ENCODE measurements at places on chromosomes 7 and 10. TPM values are rescaled to one million over a fixed set of nuclear protein-coding genes. Genes with fewer than 3 reads are reported as not detected.

Gene NKX2-3
- polyA plus RNA-seq = not detected

Gene TUBB8
- 0.13 TPM for polyA plus RNA-seq

Gene VSIR
- 11.3 TPM for polyA plus RNA-seq

Gene GRID2IP
- polyA plus RNA-seq = 0.06 TPM

Gene SPDYE9
- polyA plus RNA-seq = not detected

Gene ADCY1
- polyA plus RNA-seq = 0.54 TPM

Gene H2BK1
- polyA plus RNA-seq = not detected

Gene TOMM7
- polyA plus RNA-seq = 546 TPM

- no peaks in the 10 kb centered on the region for H3K27me3 ChIP-seq
- H3K27ac ChIP-seq = peak overlapping the region; percentile 66
- H3K4me3 ChIP-seq = no peak overlapping the region
- no peak for DNase-seq
- H3K4me1 ChIP-seq = peaks cover 3% of the 10 kb centered on the region
Observed at GRCh38 chr7:72709909-72710308, 118.1 kb downstream of the TYW1B start.

DNA sequence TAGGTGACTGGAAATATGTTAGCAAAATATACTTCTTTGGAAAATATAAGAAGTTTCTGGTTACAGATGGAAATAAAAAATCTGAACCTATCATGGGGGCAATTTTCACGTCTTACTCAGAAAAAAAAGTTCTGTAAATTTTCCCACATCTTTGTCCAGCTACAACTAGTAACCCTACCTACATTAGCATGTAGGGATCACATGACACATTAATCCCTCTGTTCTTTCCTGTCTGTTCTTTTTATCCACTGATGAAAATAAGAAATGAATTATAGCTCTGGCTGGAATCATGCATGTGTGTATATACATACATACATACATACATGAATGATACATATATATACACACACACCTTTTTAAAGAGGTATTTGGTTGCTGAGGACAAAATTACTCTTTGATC, 3.6 kb upstream of the FAM53B start:
- peaks cover 14% of the 10 kb centered on the region for H3K36me3 ChIP-seq
- no peak overlapping the region for H3K27ac ChIP-seq
- H3K27me3 ChIP-seq = no peaks in the 10 kb centered on the region

GRCh38 chr10:129863201-129863663, 100.8 kb downstream of the EBF3 start:
- H3K4me3 ChIP-seq = no peak overlapping the region
- H3K4me1 ChIP-seq = peaks cover 9% of the 10 kb centered on the region
- H3K36me3 ChIP-seq = no peaks in the 10 kb centered on the region
- no peaks in the 10 kb centered on the region for H3K27me3 ChIP-seq
- H3K27ac ChIP-seq = no peak overlapping the region
- peak; percentile 62 for DNase-seq

DNA sequence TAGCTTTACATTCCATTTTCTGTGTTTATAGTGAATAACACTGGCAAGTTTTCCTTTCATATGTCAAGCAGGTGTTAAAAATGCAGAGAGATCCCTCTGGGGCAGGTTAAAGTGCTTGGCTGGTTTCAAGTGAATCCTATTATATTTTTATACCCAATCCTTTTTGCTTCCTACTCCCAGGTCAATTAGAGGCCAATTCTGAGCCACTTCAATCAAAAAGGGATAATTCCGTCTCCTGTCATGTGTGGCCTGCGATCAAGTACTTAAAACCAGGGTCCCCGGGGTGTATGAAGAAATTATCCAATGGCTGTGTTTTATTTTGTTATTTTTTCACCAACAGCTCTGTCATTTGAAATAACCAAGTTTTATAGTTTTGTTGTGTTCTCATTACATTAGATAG, 313.2 kb downstream of the PRPF18 start:
- no peak overlapping the region for H3K27ac ChIP-seq
- H3K27me3 ChIP-seq = no peaks in the 10 kb centered on the region
- DNase-seq = no peak

GRCh38 chr7:130134106-130134636, 63.8 kb downstream of the KLHDC10 start:
- no peak overlapping the region for H3K4me3 ChIP-seq
- no peaks in the 10 kb centered on the region for H3K27me3 ChIP-seq
- 0 out of 2 replicates have a peak, but pooled peaks cover 11% of the 10 kb centered on the region for H3K4me1 ChIP-seq
- H3K27ac ChIP-seq = no peak overlapping the region
- H3K36me3 ChIP-seq = peaks cover 63% of the 10 kb centered on the region

DNA sequence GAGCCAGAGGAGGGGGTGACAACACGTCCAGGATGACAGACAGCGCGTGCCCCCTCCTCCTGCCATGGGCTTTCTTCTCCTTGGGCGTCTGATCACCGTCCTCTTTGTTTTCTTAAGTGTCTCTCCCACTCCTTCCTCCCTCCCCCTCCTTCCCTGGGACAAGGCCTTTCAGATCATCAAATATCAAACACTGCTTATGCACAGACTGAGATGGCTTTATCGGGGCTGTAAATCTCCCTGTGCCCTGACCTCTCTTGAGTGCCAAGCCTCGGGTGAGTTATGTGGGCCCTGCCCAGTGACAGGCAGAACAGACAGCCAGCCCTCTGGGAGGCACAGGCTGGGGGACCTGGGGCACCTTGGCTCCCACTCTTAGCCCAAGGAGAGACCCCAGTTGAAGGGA, 116.4 kb downstream of the C10orf105 start:
- H3K27ac ChIP-seq = no peak overlapping the region
- DNase-seq = no peak
- H3K27me3 ChIP-seq = no peaks in the 10 kb centered on the region

DNA sequence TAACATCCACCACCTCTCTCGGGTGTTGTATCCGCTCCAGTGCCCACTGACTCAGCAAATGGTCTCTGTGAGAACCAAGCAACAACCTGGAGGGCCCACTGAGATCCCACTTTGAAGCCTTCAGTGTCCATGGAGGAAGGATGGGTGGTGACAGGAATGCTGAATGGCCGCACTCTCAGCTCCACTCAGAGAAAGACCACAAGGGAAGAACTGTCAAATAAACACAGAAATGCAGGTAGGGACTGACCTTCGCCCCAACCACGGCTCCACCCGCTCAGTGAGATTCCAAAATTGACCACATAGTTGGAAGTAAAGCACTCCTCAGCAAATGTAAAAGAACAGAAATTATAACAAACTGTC, 65.8 kb downstream of the VIPR2 start:
- no peak for DNase-seq
- H3K4me3 ChIP-seq = no peak overlapping the region
- H3K27me3 ChIP-seq = no peaks in the 10 kb centered on the region
- H3K36me3 ChIP-seq = no peaks in the 10 kb centered on the region
- H3K27ac ChIP-seq = no peak overlapping the region

DNA sequence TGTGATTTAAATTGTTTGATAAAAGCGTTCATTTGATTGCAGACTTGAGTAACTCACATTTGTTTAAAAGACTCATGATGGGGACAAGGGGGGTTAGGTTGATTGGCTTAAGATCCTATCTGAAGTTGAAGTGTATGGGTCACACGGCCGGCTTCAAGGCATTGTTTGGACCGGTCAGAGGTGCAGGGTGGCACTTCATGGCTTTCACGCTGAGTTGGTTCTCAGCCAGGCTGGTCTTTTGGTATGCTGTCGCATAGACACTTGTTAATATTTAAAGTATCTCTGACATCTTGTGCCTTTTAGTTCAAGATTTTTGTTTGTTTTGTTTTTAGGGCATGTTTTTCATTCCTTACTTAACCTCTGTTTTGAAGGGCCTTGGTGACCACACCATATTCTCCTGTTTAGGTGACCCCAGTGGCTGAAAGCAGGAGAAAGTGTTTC, 58.1 kb downstream of the CCNY start:
- H3K4me3 ChIP-seq = no peak overlapping the region
- H3K4me1 ChIP-seq = peaks cover 48% of the 10 kb centered on the region
- H3K27ac ChIP-seq = no peak overlapping the region
- H3K36me3 ChIP-seq = no peaks in the 10 kb centered on the region

DNA sequence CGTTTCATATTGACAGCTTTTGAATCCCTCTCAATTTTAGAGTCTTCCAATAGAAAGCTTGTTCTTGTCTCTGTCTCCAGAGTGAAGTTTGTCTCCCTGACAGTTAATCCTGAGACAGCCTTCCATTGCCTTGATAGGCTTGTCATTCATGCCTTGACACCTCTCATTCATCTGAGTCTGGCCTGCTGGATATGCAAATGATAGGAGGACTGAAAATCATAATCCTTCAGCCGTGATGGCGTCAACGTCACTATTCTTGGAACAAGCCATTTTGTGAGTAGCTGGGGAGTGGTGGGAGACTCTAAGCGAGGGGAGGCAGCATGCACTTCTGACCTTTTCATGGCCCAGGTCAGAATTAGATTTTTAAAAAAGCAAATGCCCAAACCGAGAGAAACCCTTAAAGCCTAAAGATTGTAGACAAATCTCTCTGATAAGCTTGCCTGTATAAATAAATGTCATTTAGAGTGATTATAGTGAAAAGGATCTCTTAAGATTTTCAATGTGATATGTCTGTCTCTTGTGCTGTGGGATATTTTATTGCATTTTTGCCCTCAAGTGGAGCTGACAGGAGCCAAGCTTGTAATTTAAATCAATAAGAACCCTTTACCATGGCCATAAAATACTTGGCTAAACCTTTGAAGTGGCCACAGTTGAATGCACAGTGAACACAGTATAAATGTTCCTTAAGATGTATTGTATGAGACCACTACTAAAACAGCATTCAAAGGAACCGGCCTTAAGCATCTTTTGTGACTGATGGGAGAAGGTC, 148.8 kb downstream of the SNX10 start:
- H3K4me3 ChIP-seq = no peak overlapping the region
- H3K36me3 ChIP-seq = no peaks in the 10 kb centered on the region
- H3K4me1 ChIP-seq = no peaks in the 10 kb centered on the region
- no peak for DNase-seq

DNA sequence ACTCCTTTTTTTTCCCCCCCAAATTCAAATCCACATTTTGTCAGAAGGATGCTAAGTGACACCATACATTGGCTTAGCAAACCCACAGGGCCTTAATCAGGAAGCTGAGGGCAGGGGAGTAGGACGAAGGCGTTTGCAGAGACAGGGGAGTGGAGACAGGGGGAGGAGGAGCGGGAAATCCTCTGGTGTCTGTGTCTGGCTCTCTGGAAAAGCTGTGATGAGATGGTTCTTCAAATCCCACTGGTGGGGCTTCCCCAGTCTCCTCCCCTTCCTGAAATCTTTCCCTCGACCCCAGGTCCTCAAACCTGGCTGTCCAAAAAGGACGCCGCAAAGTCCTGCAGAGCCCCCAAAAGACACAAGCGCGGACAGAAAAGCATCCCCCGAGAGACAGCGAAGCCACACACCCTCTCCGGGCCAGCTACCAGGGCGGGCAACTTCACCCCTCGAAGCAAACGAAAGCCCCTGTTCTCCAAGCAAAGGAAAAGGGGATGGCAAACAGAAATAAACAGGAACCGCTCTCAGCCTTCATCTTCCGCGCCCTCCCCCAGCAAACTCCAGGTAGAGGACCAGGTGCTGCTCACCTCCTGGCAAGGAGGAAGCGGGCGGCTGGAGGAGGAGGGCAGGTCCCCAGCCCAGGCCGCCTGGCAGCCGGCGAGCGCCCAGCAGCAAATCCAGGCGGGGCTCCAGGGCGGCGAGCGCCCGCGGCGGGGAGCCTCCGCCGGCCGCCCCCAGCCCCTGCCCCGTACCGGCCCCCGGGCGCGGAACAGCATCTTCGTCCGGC, 520 bp downstream of the ELAPOR2 start:
- no peaks in the 10 kb centered on the region for H3K4me1 ChIP-seq
- H3K27me3 ChIP-seq = no peaks in the 10 kb centered on the region
- H3K36me3 ChIP-seq = no peaks in the 10 kb centered on the region
- H3K4me3 ChIP-seq = peak overlapping the region; percentile 81
- H3K27ac ChIP-seq = peak overlapping the region; percentile 68

- peak; percentile 90 for DNase-seq
- H3K36me3 ChIP-seq = peaks cover 19% of the 10 kb centered on the region
- no peaks in the 10 kb centered on the region for H3K27me3 ChIP-seq
- H3K4me1 ChIP-seq = 0 out of 2 replicates have a peak, but pooled peaks cover 6% of the 10 kb centered on the region
- peak overlapping the region; percentile 83 for H3K27ac ChIP-seq
- peak overlapping the region; percentile 84 for H3K4me3 ChIP-seq
Observed at GRCh38 chr7:5780801-5781496, 514 bp downstream of the RNF216 start.

DNA sequence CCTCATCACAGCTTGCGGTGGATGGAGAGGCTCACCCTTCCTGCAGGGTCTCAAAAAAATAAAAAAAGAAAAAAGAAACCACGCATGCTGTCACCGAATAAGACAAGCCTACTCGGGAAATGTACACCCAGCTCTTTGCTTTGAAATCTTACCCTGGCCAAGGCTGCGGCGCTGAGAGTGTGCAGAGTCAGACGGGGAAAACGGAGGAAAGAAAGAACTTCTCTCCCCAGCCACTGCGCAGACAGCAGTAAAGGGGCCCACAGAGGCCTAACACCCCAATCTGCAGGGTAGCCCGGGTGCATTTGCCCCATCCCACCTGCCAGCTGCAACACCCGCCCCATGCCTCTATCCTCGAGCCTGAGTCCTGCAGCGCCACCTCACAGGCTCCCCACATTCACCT, 14.8 kb downstream of the SLIT1 start:
- no peaks in the 10 kb centered on the region for H3K36me3 ChIP-seq
- 0 out of 2 replicates have a peak, but pooled peaks cover 6% of the 10 kb centered on the region for H3K27me3 ChIP-seq
- no peak overlapping the region for H3K4me3 ChIP-seq
- no peak for DNase-seq
- no peak overlapping the region for H3K27ac ChIP-seq

DNA sequence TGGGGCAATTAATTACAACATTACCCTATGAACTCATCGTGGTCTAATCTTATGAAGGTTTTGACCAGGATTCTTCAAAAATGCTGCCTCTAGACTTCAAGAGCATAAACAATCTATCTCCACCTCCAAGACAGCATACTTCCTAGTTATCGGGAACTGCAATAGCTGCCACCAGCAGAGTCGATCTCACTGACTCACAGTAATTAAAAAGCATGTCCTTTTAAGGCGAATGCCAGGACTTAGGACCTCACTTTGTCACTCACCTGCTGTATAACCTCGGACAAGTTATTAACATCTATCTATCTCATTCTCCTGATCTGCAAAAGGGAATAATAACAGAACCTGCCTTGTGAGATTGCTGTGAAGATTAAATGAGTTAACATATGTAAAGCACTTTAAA, 666.0 kb upstream of the COBL start:
- no peaks in the 10 kb centered on the region for H3K36me3 ChIP-seq
- DNase-seq = no peak
- no peak overlapping the region for H3K27ac ChIP-seq
- H3K4me1 ChIP-seq = no peaks in the 10 kb centered on the region
- H3K4me3 ChIP-seq = no peak overlapping the region

DNA sequence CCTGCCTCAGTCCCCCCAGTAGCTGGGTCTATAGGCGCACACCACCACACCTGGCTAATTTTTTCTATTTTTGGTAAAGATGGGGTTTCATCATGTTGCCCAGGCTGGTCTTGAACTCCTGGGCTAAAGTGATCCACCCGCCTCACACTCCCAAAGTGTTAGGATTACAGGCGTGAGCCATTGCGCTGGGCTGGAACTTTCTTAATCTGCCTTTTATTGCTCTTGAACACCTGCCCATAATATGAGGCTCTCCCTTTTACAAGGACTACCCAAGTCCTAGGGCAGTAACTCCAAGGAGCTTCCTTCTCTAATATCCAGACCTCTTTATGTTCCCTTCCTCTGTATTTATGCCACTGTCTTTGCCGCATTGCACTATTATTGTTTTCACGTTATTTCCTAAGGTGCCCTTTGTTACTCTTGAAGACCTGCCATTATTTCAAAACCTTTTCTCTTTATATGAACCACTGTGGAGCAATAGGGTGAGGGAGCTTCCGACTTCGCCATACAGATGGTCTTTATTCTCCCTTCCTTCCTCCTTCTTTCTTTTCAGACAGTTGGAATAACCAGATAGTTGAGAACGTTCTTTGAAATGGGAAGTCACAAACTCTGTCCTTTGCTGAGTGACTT, 36.3 kb upstream of the TCF7L2 start:
- no peak for DNase-seq
- no peak overlapping the region for H3K4me3 ChIP-seq
- no peak overlapping the region for H3K27ac ChIP-seq
- no peaks in the 10 kb centered on the region for H3K36me3 ChIP-seq
- H3K4me1 ChIP-seq = no peaks in the 10 kb centered on the region
